ENCODE measurements at places on chromosomes 5 and 9. TPM values are rescaled to one million over a fixed set of nuclear protein-coding genes. Genes with fewer than 3 reads are reported as not detected.

The GPR21 gene
- total RNA-seq, result 1.9 TPM

The ARID3C gene
- 0.74 TPM for total RNA-seq

The FBP1 gene
- not detected for total RNA-seq

The CATSPER3 gene
- 0.09 TPM for total RNA-seq

The NSMF gene
- total RNA-seq, result 29.6 TPM

The LURAP1L gene
- total RNA-seq, result 47.5 TPM

The MLANA gene
- not detected for total RNA-seq

The ANKRA2 gene
- 10.5 TPM for total RNA-seq

The TSLP gene
- total RNA-seq, result 20.8 TPM

The LOX gene
- 193 TPM for total RNA-seq

- DNase-seq, result no peak
Observed at GRCh38 chr5:115360046-115360685, 63.7 kb upstream of the CCDC112 start.

- no peak for DNase-seq
Observed at GRCh38 chr5:132646583-132647266, 11.2 kb upstream of the IL13 start.

GRCh38 chr9:14275331-14275730, 38.6 kb downstream of the NFIB start:
- no peak for DNase-seq

DNA sequence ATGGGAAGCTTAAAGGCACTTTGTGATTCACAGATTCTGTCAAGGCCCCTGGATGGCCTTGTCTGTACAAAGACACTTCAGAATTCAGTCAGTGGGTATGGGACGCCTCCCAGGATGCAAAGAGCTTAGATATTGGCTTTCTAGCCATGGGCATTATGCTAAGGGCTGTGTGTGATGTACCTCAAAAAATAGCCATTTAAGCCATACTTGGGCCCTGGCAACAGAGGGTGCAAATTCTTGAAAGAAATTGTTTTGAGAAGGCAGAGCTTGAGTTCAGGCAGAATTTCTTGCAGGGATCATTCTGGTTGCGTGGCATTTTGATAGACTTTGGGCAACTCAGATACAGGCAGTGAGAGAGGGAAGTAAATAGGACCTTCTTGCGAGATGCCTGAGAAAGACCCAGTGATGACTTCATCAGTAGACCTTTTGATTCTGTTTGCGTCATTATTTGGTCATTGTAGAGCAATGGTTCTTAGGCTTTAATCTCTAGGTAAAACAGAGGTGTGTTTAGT, 3.9 kb downstream of the CYFIP2 start:
- no peak for DNase-seq

DNA sequence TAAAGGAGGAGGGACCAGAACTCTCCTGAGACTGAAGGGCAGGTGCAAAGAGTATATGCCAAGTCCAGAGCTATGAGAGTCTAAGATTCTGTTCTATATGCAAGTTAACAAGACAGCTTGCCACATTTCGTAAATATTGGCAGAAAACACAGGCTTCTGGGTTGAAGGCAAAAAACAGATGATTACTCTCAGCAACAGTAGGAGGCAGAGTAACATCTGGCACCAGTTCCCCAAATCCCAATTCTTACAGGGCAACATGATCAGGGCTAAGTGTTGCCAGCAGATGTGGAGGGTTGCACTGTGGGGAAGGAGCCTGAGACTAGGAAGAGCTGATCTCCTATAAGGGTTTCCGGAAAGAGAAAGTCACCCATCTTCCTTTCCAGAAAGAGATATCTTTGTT, 179.4 kb downstream of the PJA2 start:
- no peak for DNase-seq

DNA sequence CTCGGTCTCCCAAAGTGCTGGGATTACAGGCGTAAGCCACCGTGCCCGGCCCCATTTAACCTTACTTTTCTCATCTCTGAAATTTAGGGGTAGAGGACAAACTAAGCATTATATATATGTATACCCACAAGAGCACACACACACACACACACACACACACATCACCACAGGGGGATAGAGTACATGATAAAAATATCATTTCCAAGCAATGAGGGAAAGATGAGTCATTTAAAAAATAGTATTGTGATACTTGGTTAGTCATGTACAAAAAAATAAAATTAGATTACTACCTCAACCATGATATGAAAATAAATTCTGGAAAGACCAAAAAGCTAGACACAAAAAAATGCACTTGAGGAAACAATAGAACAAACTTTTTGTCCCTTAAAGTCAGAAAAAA, 67.2 kb downstream of the CDH18 start:
- DNase-seq, result peak; percentile 48

DNA sequence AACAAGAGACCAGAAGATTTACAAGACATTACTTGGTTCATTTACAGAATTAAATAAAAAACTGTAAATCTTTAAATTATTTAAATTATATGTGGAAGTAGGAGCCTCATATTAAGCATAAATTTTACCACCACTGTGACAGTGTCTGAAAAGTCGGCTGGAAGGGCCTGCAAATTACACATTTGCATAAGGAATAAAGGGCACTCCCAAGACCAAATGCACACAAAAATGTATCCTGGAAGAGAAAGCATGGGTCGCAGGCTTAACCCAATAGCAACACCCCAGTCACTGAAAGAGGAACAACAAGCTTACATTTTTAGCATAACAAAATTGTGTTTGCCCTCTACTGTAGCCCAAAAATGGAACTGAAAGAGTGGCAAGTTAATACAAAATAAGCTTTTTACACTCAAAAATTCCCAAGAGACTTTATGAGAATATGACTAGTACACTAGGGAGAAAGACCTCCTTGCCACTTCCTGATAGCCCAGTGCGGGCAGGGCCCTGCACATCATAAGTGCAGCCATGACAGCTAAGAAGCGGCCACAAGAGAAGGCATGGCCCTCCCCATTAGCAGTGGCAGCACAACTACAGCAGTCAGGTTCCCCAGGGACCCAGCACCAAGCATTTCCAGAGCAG, 482.0 kb downstream of the DTWD2 start:
- DNase-seq, result no peak

GRCh38 chr9:91824151-91824550, 125.9 kb downstream of the ROR2 start:
- no peak for DNase-seq

DNA sequence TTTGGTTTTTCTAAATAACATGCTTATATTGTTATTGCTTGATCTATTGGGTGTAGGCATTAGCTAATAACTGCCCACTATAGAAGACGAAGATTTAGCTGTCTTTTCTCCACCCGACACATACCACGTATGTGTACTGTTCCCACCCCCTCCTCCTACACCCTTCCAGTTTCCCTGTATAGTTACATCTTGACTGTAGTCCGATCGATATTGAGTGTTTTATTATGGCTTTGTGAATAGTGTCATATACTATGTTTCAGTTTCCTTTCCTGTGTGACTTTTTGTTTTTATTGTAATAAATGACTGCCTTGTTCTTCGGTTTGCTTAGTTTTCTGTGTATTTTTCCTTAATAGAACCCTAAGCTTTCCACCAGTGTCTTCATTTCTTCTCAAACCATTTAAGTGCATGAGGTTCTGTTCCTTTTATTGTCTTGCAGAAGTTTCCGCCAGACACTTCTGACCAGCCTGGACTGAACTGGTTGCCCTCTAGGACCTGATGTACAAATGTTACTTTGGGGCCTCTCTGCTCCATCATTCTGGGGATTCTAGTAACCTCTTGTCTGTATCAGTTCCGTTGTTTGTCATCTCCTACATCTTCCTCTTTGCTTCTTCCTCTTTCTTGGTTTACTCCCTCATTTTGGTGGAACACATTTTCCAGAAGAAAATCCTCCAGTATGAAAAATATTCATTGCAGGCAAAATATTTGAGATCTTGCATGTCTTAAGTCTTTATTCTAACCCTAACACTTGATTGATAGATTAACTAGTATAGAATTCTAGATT, 61.8 kb downstream of the PRKACG start:
- no peak for DNase-seq

DNA sequence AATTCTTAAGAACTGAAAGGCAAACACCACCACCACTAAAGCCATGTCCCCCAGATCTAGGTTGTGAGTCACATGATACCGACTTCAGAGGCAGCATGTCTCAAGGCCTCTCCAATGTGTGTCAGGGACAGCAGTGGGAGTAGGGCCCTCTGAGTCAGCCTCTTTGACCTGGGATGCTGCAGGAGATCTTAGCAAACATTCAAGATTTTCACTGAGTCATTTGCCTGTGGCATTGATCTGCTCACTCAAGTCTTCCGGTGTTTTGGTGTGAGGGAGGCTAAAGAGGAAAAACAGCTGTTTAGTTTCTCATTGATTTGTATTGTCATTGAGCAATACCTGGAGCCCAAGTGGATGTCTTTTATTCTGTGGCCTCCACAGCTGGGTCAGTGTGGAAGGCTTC, 36.1 kb downstream of the TMC1 start:
- peak; percentile 84 for DNase-seq

GRCh38 chr9:107862323-107862722, 372.8 kb upstream of the KLF4 start:
- DNase-seq, result no peak

GRCh38 chr9:131181091-131181681, 55.8 kb downstream of the NUP214 start:
- DNase-seq, result no peak

DNA sequence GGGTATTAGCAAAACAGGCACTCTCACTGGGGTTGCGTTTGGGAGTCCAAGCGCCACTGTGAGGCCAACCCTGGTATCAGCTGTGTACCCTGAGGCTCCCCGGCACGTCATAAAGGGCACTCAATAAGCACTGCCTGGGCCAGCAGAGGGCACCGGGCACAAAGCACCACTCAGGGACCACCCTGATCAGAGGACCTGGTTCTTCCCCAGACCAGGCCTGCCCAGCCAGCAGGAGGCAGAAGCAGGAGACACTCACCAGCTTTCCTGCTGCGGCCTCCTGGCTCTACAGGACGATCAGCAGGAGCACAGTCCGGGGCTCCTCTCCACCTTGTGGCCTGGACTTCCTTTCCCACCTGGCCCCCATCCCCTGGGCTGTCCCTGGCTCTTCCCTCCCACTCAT, 12.6 kb downstream of the MGAT1 start:
- DNase-seq, result no peak

DNA sequence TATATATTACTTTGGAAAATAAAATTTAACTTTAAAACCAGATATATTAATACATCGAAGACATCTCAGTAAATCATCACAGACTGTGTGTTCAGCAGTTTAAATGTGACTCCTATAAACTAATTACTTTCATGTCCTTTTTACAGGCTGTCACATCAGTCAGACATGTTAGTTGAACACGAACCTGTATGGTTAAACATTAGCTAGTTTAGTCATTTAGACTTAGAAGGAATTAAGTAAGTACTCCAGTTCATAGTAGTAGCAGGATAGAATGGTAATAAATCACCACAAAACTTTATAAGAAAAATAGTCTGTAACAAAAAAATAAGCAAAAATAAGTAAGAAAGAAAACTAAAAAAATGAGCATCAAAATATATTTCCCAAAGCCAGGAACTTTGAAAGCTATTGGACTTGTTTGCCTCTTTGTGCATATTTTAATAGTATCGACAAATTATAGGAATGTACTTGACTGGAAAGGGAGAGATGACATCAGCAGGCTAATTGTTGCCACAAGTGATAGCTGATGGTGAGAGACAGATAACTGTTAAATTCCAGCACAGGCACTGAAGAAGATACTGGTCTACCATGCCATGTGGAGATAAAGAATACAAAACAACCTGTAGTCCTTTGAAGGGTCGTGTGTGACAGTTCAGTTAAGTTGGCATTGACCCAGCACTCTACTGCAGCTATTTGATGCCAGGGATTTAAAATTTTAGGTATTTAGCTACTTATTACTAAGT, 83.9 kb downstream of the RIC1 start:
- no peak for DNase-seq

DNA sequence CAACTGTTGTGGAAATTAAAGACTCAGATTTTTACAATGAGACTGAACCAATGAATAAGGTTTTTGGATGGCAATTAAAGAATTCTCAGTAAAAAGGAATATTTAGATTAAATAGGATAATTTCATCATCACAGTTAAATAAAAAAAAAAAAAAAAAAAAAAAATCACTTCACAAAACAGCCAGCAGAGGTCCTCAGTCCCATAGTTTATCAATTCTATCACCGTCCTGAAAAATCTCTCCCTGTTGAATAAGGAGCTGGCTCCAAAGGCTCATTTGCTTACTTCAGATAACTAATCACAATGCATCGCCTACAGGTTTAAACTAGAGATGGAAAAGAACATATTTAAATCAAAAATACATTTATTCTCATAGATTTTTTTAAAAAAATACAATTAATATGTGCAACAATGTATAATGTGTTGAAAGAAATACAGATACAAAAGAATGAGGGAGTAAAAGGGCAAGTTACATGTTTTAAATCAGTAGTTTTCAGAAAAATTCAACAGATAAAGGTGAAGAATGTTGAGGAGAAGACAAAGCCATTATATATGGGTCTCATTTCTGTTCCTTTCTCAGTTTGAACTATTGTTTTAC, 175.8 kb upstream of the CHD1 start:
- DNase-seq, result peak; percentile 57

GRCh38 chr9:120465685-120466407, 114.1 kb downstream of the CDK5RAP2 start:
- DNase-seq, result no peak

GRCh38 chr9:114256827-114257328, 66.0 kb upstream of the ORM1 start:
- no peak for DNase-seq

GRCh38 chr5:134018154-134018985, 13.6 kb upstream of the VDAC1 start:
- DNase-seq, result peak; percentile 77

DNA sequence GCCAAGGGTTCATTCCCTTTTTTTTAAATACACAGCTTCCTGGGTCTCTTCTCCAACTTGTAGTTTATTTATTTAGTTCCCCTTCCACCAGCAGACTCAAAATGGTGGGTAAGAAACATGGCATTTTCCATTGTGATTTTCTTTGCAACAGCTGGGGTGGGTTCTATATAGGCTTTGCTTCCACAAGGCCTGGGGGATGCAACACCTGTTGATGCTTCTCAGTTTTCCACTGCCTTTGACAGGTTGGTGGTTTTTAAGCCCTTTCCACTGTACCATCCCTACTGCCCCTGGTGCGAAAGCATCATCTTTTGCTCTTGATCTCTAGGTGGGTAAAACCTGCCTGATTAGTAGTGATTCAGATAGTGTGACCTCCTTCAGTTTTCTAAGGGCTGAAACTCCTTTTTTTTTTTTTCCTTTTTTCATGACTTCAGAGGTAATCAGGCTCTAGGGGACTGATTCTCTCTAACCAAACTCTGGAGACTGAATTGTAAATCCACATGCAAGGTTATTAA, 8.5 kb downstream of the KDM3B start:
- DNase-seq, result no peak

DNA sequence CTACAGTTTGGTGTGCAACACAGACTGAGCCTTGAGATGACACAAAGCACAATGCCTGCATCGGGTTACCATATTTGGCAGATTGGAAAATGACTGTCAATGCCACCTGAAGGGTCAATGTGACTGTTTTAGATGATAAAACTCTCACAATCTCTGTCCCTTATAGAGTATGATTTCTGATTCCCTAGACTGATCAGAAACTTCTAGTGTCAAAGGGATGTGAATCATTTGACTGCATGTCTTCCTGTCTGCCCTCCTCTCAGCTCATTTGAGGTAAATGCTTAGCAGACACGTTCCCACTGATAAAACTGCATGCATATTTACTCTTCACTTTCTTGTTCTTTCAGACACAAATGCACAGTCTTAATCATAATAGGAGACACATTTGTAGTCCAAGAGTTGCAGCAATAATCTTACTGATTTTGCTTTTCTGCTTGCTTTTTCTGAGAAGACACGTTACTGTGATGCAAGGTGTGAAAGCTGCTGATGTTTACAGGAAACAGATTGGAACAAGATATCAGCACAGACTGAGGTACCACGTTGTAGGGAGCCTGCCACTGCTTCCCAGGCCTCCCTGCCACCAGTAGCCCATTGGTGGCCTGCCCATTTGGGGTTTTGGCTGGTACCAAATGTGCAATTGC, 77.8 kb downstream of the GCNT4 start:
- no peak for DNase-seq
